ENCODE measurements at places on chromosomes 6 and 20.

GRCh38 chr6:54118117-54118516, 6.9 kb downstream of the MLIP start:
- DNase-seq = no peak

DNA sequence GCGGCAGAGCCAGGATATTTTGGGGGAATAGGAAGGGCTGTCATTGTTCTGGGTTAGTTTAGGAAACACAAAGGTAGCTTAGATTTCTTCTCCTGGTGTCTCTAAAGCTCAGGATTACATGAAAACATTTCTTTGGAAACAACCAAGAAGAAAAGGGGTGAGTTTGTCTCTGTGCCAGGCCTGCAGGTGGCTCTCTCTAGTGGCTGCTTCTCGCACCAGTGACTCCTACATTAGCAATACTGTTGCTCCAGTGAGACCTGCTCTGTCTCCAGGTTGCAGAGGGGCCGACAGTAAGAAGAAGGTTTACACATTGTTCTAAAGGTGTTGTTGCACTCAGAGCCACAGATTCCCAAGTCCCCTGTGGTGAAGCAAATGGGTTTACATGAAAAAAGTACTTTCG, 104.6 kb upstream of the GLP1R start:
- no peak for DNase-seq

DNA sequence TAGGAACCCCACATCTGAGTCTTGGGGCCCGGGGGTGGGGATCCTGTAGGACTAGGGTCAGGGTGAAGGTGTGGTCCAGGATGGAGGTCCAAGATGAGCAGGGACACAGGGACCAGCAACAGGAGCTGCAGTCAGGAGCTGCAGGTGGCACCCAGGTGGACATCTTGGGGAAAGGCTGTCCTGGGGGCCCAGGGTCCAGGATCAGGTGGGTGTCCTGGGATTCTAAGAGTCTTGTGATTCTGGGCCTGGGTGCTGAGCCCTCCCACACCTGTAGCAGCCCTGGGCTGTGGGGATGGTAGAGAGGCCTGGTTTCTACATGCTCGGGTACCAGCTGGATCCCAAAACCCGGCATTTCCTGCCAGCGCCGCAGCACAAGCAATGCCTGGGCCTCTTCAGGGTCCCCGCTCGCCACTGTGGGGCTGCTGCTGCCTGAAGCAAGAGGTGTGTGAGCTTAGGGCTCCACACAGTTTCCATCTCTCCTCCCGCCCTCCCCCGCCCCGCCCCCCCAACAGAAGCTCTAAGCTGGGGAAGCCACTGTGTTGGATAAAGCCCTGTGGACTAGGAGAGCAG, 20.7 kb downstream of the ERGIC3 start:
- DNase-seq = no peak

DNA sequence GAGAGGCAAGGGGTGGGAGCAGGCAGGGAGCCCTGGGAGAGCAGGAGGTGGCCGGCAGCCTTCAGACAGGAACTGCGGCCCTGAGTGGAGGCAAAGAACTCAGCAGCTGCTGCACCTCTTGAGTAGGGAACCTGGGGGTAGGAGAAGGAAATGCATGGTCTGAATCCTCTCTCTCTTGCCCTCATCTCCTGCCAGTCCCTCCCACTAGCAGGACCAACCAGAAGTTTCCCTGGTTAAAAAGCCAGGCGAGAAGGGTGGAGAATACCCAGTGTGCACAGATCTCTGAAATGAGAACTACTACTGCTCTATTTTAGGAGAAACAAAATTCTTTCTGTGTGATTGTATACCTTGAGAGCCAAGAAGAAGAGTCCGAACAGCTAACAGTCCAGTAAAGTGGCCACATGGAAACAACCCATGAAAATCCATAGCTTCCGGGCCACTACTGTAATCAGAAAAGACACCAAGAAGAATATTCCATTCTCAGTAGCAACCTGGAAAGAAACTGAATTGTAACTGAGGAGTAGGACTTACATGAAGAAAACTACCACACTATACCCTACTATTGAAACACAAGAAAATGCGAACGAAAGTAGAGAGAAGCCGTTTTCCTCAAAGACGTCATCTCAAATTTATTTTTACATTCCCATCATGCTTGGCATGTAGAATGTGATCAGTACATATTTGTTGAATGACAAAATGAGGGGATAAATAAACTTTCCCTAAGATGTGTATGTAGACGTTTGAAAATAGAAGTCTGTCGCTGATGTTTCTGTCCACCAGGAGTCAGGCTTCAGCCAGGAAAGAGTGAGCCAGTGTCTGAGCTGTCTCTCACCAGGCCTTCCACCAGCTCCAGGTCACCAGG, 25.6 kb downstream of the WRNIP1 start:
- DNase-seq = peak; percentile 97

- no peak for DNase-seq
Observed at GRCh38 chr20:41405436-41405835, 38.8 kb upstream of the EMILIN3 start.

GRCh38 chr20:725491-725890, 42.8 kb downstream of the SLC52A3 start:
- DNase-seq = no peak

DNA sequence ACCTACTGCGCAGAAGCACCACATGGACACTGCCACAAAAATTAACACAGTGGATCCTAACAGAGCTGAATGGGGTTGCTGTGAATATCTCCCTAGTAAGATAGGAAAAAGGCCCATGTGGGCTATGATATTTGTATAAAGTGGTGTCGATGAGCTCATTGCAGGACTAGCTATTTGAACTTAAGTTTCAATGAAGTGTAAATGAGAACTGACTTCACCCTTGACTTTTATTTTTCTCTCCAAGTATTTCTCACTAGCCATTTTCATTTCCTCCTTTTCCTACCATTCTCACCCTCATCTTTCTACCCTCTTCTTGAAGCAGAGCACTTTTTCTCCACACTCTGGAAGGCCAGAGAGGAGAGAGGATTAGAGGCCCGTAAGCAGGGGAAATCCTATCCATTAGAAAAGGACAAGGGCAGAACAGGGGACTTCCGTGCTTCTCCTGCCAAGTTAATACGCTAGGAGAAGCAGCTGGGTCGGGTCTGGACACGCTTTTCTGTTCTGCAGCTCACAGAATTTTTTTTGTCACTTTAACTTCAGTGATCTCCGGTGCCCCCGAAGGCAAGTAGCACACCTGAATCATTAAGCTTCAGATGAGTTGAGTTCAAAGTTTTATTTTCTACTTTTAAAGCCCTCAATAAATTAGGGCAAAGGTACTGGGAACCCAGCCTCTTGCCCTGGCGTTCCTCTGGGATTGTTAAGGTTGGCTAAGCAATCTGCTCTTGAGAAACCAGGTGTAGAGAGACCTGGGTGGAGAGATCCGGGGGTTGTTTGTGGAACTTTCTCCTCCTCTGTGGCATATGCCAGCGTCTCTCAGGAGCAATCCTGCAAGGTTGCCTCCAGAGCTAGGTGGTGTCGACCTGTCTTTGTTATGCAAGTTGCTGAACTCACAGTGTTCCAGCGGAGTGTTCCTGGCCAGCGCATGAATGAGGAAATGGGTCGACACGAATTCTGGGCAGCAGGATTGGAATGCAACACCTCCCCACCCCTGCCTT, 56.2 kb upstream of the ARID1B start:
- peak; percentile 31 for DNase-seq

GRCh38 chr6:153312634-153313033, 181.6 kb upstream of the RGS17 start:
- DNase-seq = peak; percentile 35

GRCh38 chr6:155765275-155766194, 309.9 kb upstream of the NOX3 start:
- DNase-seq = peak; percentile 90

- no peak for DNase-seq
Observed at GRCh38 chr20:25571817-25572216, 13.5 kb downstream of the NINL start.

DNA sequence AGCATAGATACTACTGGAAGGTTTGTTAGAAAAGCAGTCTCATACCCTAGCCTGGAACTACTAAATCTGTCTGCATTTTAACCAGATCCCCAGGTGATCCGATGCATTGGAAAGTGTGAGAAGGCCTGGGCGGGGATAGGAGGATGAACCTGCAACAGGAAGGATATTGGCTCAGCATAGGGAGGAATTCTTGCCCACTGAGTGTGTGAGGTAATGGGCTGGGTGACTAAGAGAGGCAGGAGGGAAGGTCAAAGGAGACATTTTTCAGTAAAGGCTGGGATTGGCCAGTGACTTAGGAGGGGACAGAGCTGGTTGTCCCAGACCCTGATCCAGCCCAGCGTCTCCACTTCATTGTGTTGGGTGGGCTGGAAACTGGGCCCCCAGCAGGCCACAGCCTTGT, 191.0 kb upstream of the LRFN2 start:
- DNase-seq = peak; percentile 32
